ENCODE measurements at places on chromosomes 6 and 20. TPM values are rescaled to one million over a fixed set of nuclear protein-coding genes. Genes with fewer than 3 reads are reported as not detected.

The ULBP2 gene
- total RNA-seq: 1.3 TPM

The PPP1R11 gene
- 71.6 TPM for total RNA-seq

The POU5F1 gene
- 19.9 TPM for total RNA-seq

The SNRNP48 gene
- total RNA-seq: 12.1 TPM

The LY6G6D gene
- not detected for total RNA-seq

The SIRPD gene
- 0.35 TPM for total RNA-seq

The NR2E1 gene
- not detected for total RNA-seq

The CGA gene
- not detected for total RNA-seq

The RAD21L1 gene
- not detected for total RNA-seq

The PSORS1C2 gene
- not detected for total RNA-seq

The NOL4L gene
- 19.4 TPM for total RNA-seq

The CRISP2 gene
- total RNA-seq: not detected

The SCAND1 gene
- total RNA-seq: 74.7 TPM

The BTNL2 gene
- total RNA-seq: not detected

The RAET1L gene
- 3.3 TPM for total RNA-seq

The TMEM200A gene
- total RNA-seq: 17.9 TPM

The PKHD1 gene
- total RNA-seq: 77.5 TPM

The SLC35B3 gene
- 23.0 TPM for total RNA-seq

The MUCL3 gene
- total RNA-seq: 0.13 TPM

The PRND gene
- not detected for total RNA-seq

The KCNK16 gene
- total RNA-seq: not detected

The NKX2-4 gene
- not detected for total RNA-seq

The FAM83C gene
- not detected for total RNA-seq

The PLAGL2 gene
- total RNA-seq: 9.2 TPM

The PREX1 gene
- total RNA-seq: 38.2 TPM

The CDSN gene
- 0.13 TPM for total RNA-seq

The EYS gene
- total RNA-seq: not detected

The SCUBE3 gene
- total RNA-seq: 4.5 TPM

The SLC44A4 gene
- 137 TPM for total RNA-seq

The C20orf202 gene
- 0.16 TPM for total RNA-seq

The UQCC2 gene
- total RNA-seq: 39.6 TPM

The TAP1 gene
- 45.4 TPM for total RNA-seq

All from kidney (tissue), 22 donors.